Left lung (tissue), 14 donors: ENCODE measurements at places on chromosomes 16 and 17. TPM values are rescaled to one million over a fixed set of nuclear protein-coding genes. Genes with fewer than 3 reads are reported as not detected.

- no peak for DNase-seq
Observed at GRCh38 chr17:81196505-81197408, 26.0 kb downstream of the CEP131 start.

GRCh38 chr16:86127366-86127765 is 228.4 kb downstream of the IRF8 start:
- DNase-seq, result peak; percentile 83

- DNase-seq, result no peak
Observed at GRCh38 chr16:64225036-64225435, 896.8 kb downstream of the CDH11 start.

GRCh38 chr17:69147460-69147859 is 5.8 kb upstream of the ABCA6 start:
- DNase-seq, result no peak

- no peak for DNase-seq
Observed at GRCh38 chr16:56604966-56605365, 3.4 kb upstream of the MT2A start.

- DNase-seq, result no peak
Observed at GRCh38 chr16:72924927-72925630, 122.8 kb downstream of the ZFHX3 start.

DNA sequence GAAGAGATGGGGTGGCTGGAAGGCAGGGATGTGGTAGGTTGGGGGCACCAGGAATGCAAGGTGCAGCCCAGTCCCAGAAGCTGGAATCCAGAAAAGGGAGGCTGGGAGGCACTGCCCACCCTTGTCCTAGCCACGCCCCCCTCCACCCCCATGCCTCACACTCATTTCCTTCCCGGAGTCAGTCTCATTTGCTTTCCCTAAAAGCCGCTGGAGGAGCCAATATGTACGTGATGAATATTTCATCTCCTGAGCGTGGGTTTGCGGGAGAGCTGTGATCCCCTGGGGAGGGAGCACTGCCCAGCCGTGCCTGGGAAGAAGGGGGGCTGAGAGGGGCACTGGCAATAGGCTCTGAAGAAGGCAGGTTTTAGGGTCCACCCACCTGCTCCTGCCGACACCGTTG is 124.5 kb upstream of the LHX1 start:
- DNase-seq, result no peak

GRCh38 chr16:80852261-80852872 is 48.0 kb upstream of the CDYL2 start:
- DNase-seq, result no peak

KCNJ12 gene
- 3.1 TPM for polyA plus RNA-seq

CPHXL2 gene
- 0.17 TPM for polyA plus RNA-seq

ABCA9 gene
- 9.2 TPM for polyA plus RNA-seq

ARL17B gene
- polyA plus RNA-seq, result 19.7 TPM

PLLP gene
- 4.1 TPM for polyA plus RNA-seq

RND2 gene
- polyA plus RNA-seq, result 1.8 TPM

ST6GALNAC1 gene
- polyA plus RNA-seq, result 4.0 TPM
